ENCODE measurements at places on chromosomes 1 and 21.
A peak's percentile ranks its signal among the peaks of the same experiment; 100 is the strongest.

DNA sequence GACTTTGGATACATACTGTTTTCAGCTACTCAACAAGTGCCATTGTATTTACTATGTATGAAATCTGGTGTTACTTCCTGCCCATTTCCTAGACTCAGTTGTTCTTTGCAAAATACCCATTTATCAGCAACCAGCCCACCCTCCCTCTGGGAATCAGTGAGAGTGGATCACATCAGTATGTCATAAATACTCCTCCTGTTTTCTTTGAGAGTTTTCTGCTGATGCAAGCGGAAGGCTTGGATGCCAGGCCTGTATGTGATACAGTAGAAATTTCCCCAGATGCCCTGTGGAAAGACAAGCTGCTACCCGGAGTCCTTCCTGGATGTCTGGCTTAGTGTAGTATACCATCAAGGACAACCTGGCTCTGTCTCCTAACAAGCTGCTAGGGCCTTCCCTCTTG lies 2.4 kb upstream of the PTPRC start:
- DNase-seq: no peak

GRCh38 chr1:220826729-220827128 lies 40.0 kb downstream of the MTARC1 start:
- no peak for DNase-seq

DNA sequence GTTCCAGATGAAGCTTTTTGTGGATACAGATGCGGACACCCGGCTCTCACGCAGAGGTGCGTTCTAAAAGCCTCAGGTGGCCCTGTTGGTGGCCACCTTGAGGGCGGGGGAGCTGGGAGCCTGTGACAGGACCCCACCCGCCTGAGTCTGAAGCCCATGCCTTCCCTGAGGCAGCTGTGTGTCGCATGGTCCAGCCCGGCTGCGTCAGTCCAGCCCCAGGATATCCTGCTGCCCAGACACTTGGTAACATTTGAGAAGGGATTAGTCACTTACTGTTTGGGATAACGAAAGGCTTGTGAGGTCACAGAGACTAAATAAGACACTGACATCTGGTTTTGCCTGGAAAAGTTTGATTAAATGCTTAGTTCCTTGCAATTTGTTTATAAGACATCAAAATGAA lies 68.9 kb downstream of the UCK2 start:
- DNase-seq: no peak

GRCh38 chr1:110282395-110282794 lies 56.8 kb upstream of the RBM15 start:
- DNase-seq: no peak

DNA sequence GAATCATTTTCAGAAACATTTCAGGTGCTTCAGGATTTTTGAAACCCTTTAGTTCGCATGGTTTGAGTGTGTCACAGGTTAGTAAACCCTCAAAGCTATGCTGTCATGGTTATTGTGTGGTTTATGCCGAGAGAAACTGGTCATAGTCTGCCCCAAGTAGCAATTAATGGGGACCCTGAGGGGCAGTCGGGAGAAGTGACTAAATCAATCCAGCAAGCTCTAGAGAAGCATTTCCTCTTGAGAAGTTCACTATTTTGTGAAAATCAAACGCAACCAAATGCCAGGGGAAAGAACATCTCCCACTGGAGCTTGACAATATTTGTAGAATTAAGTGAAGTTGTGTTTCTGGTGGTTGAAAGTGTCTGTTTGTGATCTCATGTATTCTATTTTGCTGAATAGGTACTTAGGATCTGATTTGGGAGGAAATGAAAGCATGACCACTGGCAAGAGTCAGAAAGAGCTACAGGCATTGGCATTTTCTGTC lies 63.0 kb upstream of the BACH1 start:
- no peak for DNase-seq

DNA sequence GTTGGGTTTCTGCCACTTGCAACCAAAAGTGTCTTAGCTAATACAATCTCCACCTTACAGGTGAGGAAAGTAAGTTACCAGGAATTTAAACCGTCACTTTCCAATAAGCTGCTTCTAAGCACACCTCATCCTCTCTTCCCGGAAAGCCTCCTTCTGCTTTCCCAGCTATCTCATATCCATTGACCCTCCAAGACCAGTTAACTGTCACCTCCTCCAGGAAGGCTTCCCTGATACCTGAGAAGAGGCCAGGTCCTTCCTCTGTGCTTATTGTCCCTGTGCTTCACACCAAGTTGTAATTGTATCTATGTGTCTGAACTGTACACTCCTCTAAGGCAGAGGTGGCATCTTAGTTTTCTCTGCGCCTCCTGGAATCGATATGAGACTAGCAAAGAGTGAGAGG lies 11.2 kb upstream of the MATN1 start:
- no peak for DNase-seq

DNA sequence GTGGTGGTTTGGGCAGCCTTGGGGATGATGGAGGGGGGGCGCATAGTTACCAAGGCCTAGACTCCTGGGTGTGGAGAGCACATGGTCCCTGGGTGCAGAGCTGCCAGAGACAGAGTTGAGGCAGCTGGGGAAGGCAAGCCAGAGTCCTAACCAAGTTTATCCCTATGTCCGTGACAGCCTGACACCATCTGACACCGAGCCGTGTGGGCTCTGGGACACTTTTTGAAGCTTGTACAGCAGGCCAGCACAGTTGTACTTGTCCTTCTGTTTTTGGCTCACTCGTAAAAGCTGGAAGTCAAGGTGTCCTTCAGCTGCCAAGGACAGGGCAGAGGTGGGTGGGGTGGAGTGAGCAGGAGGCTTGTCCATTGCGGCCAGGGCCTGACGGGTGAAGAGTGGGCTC lies 28.5 kb downstream of the SLC26A9 start:
- DNase-seq: no peak

DNA sequence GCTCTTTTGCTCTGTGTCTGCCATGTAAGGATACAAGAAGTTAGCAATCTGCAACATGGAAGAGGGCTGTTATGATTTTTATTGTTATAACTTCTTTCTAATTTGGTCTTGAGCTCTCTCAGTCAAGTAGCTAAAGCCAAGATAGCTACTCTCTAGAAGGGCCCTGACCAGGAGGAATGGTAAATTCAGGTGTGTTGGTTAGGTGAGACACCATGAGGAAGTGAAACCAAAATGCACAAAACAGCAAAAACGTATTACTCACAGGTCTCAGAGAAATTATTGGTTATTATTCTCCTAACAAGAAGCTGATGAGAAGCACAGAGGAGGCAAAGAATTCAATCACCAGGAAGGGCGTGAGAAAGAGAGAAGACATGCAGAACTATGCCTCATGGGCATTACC lies 51.8 kb upstream of the INSL5 start:
- DNase-seq: no peak

- no peak for DNase-seq
These were observed 225.7 kb upstream of the AJAP1 start for GRCh38 chr1:4428711-4429110.

GRCh38 chr1:234965111-234965510 lies 163.5 kb downstream of the TOMM20 start:
- no peak for DNase-seq

DNA sequence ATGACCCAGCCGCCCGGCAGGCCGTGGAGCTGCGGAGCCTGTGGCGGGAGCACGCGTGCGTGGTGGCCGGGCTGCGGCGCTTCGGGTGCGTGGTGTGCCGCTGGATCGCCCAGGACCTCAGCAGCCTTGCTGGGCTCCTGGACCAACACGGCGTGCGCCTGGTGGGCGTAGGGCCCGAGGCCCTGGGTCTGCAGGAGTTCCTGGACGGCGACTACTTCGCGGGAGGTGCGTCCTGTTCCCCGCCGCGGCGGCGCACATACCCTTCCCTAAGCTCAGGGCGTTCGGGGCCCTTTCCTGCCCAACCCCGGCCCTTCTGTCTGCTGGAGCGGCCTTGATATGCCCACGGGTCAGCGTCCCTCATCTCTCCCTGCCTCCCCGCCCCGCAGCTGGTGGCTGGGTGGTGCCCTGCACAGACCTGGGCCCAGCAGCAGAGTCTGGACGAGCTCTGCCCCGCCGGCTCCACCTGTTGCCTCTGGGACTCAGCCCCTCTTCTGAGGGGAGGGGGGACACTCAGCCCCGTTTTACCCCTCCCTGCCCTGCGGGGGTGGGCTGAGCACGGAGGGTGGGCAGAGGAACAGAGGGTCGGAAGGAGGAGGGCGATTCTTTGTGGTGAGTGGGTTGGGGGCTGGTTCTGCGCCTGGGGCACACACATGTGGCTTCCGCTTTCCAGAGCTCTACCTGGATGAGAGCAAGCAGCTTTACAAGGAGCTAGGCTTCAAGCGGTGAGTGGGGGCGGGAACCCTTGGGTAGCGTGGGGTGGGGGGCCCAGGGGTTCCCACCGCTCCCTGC lies 688 bp downstream of the PRXL2B start:
- no peak for DNase-seq

DNA sequence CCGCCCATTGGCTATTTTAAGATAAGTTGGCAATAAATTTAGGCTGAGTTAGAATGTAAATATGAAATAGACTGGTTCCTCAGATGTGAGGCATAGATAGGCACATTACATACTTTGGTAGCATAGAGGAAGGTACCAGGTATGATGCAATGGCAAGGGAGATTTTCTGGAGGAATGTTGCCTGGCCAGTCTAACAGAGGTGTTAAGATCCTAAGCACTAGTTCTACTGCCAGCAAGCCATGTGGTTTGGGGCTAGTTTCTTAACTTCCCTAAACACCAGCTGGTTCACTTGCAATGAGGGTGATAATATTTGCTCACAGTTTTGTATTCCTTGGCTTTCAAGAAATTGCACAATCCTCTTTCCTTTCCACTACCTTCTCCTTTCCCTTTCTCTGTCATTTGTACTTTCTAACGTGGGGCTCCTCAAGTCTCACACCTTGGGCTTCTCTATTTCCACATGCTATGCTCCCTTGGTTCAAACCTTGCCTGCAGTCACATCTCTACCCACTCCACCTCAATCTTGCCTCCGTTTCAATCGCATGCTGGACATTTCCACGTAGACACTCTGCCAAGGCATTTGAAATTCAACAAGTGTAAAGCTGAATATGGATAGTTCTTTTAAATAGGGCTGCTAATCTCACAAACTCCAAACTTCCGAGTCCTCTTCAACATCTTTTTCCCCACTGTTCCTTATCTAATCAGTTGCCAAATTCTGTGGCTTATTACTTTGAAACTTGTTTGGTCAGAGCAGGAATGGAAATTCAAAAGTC lies 4.7 kb upstream of the CD55 start:
- no peak for DNase-seq

DNA sequence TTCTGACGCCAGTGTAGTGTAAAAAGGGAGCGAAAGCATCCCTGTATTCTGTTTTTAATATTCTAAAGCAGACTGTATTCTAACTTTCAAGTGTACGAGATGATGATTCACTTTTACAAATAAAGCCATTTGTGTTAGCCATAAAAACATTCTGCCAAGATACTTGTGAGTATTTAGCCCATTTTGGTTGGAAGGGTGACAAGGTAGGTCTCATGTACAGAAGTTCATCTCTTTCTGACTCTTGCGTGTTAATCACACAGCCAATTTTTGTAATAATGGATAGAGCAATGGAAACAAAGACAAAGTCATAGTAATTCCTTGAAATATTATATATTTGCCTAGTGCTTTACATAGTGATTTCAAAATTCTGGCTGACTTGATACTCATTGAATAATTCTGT lies 125.3 kb upstream of the GREM2 start:
- DNase-seq: no peak

DNA sequence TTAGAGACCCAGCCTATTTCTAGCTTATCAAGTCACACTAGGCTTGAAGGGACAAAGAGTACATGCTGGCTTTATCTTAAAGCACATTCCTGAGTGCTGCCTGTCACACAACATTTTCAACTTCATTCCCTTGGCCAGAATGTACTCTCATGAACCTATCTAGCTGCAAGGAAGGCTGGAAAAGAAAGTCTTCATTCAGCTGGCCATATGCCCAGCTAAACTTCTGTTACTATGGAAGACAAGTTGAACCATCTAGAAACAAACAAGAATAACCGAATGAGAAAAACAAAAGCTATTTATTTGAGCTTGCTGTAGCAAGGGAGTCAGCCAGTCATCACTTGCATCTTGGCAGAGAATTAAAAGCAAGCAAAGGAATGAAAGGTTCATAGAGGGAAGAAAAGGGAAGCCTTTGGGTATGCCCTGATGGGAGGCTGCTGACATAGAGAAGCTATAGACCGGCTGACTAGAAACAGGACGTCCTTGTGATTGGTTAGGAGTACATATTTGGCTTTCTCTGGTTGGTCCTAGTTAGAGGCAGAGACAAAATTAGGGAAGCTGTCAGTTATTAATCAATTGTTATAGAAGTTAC lies 108.4 kb downstream of the NEK7 start:
- no peak for DNase-seq

DNA sequence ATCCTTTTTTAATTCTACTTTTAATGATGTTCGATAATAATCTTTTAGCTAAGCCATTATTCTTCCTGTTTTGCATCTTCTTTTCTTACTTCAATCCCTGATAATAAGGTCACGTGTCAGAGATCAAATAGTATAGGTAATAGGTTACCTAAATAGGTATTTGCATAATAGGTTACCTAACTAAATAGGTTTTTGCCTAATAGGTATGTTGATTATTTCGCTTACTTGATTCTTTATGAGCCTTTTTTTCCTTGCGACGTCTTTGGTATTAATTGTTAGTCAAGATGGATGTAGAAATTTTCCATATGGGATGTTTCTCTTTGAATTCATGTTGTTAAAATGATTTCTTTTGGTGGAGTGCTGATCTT lies 2.5 kb downstream of the GGPS1 start:
- no peak for DNase-seq

- DNase-seq: peak; percentile 17
These were observed 1.0 kb downstream of the EGLN1 start for GRCh38 chr1:231420959-231421545.

- no peak for DNase-seq
These were observed 110.6 kb downstream of the HS2ST1 start for GRCh38 chr1:87024936-87025540.

DNA sequence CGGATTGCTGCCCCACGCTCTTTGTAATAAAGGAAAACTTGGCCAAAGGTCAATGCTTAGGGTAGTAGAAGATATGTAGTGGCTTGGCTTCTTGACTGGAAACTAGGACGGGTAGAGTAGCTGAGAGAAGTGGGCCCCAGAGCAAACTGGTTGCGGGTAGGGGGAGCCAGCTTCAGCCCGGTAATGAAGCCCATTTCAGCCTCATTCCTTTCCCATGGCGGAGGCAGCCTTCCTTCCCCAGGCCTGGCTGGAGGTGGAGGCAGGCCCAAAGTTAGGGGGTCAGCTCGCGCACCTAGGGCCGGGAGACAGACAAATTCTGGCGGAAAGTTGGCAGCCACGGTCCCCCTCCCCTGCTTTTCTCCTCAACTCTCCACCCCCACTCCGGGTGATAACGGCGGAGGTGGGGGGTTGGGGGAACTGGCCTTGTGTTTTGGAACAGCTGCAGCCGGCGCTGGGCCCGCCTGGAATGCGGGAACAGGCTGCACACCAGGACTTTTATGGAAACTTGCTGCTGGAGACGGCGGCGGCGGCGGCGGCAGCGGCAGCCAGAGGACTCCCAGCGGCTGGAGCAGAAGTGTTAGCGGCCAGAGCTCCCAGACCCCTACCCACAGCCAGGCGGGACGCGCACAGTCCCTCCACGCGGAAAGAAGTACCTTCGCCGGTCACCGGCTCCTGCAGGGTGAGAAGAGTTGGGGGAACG lies at the start of gene NEXN:
Gene NEXN, plus strand, starts transcription at position 544 of the 700 bp plus-strand sequence. CDS start 27,483 bp downstream, outside the sequence.
- DNase-seq: no peak

GRCh38 chr1:171434717-171435346 lies 50.5 kb upstream of the PRRC2C start:
- DNase-seq: peak; percentile 3

- no peak for DNase-seq
These were observed 248.3 kb downstream of the C1orf94 start for GRCh38 chr1:34425046-34425445.

All from activated CD4-positive, alpha-beta T cell treated with anti-CD3 and anti-CD28 coated beads, Interleukin-2, amount 50 U/mL, for 4 hours (primary cell).